Endothelial cell (in vitro differentiated cells): ENCODE measurements at places on chromosomes 3 and 15.
A peak's percentile ranks its signal among the peaks of the same experiment; 100 is the strongest.

DNA sequence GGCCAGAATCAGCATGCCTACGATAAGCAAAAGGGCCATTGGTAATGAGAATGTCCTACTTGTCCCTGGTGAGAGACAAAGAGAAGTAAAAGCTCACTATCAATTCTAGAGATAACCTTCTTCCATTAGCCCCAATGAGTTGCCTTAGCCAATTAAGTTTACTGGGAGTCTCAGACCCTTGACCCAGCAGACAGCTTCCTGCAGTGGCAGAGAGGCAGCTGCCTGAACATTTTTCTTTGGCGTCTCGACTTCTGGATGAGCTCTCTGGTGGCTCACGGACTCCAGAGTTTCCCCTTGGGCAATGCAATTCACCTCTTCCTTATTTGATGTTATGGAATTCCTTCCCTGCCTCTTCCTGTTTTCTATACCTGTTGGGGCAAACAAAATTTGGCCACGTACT, 1034.4 kb downstream of the NAALADL2 start:
- DNase-seq: no peak

- no peak for DNase-seq
Measured at GRCh38 chr3:195129644-195130492, 141.1 kb downstream of the XXYLT1 start.

DNA sequence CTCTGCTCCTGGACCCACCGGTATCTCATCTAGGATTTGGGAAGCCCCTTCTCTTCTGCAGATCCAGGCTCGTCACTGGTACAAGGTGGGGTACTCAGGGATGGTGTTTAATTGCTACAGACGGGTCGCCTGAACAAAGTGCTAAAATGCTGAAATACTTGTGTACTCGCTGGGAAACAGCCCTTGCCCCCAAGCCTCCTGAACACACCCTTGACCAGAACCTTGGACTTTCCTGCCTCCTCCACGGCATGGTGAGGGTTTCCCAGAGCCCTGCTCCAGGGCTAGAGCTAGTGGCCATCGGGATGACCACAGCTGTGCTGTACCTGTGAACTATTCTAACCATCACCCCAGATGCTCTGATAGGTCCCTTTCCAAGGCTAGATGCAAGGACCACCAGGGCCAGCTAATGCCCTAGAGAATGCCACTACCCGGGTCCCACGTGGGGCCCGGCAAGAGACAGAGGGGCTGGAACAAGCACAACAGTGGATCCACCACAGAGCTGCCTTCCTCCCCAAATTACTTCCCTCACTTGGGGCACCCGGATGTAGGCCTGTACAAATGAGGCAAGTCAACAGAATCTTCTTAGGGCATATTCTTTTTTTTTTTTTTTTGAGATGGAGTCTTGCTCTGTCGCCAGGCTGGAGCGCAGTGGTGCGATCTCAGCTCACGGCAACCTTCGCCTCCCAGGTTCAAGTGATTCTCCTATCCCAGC, 267.3 kb downstream of the FOXP1 start:
- no peak for DNase-seq

- peak; percentile 48 for DNase-seq
Measured at GRCh38 chr15:40333922-40334492, 6.7 kb downstream of the CCDC9B start.

GRCh38 chr3:26312816-26313215, 309.8 kb upstream of the LRRC3B start:
- DNase-seq: no peak

- no peak for DNase-seq
Measured at GRCh38 chr15:40821195-40821594, 7.3 kb downstream of the PPP1R14D start.

GRCh38 chr3:30611613-30612436, 5.4 kb downstream of the TGFBR2 start:
- DNase-seq: no peak

DNA sequence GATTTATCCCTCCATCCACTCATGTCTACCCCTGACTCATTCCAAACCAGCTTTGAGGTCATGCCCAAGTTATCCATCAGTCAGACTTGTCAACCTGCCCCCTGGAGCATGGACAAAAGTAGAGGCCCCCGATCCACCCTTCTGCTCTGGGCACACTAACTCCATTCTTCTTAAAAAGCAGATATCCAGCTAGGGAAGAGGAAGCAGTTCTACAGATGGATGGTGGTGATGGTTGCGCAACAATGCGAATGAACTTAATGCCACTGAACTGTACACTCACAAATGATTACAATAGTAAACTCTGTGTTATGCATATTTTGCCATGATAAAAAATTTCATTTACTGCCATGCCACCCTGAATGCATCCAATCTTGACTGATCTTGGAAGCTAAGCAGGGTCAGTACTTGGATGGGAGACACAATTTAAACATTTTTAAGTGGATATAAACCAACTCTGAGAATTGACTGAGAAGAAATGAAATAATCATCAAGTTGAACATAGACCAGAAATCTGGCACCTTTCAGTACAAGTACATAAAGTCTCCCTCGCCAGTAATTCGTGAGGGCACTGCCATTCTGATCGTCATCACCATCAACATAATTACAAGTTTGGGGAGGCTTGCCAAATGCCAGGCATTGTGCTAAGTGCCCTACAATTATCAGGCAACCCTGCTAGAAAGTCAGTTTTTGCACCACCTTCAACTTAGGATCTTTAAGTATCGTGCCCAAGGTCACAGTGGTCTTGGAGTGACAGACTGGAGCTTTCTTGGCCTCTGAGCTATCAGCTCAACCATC, 124.8 kb downstream of the ATP10A start:
- no peak for DNase-seq

DNA sequence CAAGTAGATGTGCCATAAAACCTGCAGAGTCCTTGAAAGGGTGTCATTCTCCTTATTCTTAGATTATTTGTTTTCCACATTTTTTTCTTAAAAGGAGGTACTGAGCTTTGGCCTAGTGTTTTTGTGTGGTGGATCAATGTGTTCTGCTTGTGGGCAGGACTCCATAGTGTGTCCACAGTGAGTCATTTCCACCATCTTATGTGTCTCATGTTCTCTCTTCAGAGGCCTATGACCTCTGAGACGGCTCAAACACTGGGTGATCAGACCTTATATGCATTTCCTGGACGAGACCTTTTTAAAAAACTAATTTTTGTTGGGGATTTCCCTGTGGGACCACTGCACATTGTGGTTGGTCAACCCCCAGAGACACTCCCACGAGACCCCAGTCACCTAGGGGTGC, 93.4 kb downstream of the CHCHD4 start:
- DNase-seq: no peak

DNA sequence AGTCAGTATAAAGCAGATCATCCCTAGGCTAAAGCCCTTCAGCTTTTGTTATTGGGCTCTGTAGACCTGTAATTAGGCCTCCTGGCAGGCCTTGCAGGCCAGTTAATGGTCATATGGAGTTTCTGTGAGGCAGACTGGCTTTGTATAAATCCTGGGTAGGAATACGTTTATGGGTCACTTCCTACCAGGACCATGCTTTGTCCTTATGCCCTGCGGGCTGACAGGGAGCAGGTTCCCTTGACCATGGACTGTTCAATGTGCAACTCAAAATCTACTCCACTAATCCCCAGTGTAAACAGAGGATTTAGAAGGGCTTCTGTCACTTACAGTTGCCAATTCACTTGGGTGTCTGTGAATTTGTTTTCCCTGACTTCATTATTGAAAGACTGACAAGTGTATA, 202.7 kb upstream of the MLF1 start:
- DNase-seq: no peak

GRCh38 chr3:176814285-176814684, 383.0 kb downstream of the TBL1XR1 start:
- peak; percentile 83 for DNase-seq

- no peak for DNase-seq
Measured at GRCh38 chr3:129218742-129219141, 30.7 kb upstream of the COPG1 start.

GRCh38 chr15:82043796-82044372, 1.9 kb downstream of the MEX3B start:
- DNase-seq: peak; percentile 32

DNA sequence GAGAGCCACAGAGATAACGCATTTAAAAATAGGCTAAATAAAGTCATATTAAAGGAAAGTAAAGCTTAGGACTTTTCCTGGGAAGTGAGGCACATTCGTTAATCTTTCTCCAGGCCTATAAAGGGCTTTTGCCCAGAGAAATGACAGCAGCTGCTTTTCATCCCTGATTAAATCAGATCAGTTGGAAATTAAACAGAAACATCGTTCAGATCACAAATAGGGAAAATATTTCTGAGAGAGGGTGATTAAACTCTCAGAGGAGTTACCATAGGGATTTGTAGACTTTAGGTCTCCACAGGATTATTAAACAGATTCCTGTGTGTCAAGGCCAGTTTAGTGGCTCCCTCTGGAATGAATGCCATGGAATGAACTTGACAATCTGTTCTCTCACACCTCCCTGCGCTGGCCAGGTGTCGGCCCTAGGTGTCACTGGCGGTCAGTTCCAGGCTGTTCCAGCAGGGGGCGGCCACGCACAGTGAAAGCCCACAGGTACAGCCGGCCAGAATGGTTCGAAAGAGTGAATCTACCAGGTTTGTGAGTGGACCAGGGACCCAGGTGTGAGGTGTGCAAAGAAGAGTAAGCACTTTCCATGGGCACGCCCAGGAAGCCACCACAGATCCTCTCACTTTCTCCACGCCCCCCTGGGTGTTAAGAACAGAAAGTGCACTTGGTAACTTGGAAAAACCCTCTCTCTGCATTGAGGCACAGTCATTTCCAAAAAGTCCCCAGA, 253.0 kb upstream of the RASGRP1 start:
- DNase-seq: peak; percentile 90

DNA sequence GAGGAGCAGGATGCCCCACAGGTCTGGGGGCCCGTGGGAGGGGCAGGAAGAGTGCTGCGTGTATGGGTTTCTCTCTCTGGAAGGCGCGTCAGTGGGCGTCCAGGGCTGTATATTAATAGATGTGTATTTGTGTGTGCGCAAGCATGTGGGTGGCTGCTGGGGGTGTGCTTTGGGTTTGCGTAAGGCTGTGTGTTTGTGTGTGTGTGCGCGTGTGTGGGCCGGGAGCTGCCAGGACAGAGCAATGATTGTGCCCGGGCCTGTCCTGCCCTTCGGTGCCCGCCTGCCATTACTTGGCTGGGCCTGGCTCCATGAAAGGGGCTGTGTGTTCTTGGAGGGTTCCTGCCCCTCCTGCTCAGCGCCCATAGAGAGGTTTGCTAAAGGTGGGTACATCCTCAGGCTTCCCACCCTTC, 16.3 kb downstream of the CSPG4 start:
- no peak for DNase-seq

GRCh38 chr3:57155310-57155643, 9.9 kb downstream of the IL17RD start:
- no peak for DNase-seq

- DNase-seq: no peak
Measured at GRCh38 chr15:92636908-92637481, 18.6 kb downstream of the FAM174B start.

GRCh38 chr3:167575000-167575600, 78.6 kb downstream of the WDR49 start:
- no peak for DNase-seq

- DNase-seq: no peak
Measured at GRCh38 chr3:99724276-99724675, 85.9 kb downstream of the COL8A1 start.

GRCh38 chr15:51561271-51561670, 61.3 kb downstream of the DMXL2 start:
- no peak for DNase-seq

DNA sequence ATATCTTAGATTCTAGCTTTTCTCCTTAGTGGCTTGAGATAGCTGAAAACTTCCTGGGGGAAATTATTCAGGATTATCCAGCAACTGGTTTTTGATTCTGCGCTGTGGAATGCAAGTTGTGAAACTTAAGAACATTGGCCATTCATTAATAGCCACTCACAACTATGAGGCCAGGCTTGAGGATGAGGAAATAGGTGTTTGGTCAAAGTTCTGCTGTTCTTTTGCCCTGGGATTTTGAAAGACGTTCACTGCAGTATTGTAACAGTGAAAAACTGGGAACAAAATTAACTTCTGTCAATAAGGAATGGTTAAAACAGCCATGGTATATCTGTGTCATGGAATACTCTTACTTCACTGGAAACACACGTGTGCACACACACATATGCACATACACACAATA, 44.1 kb downstream of the CTXND1 start:
- DNase-seq: no peak
